Foreskin fibroblast (primary cell): ENCODE measurements at places on chromosomes 2 and 18.

DNA sequence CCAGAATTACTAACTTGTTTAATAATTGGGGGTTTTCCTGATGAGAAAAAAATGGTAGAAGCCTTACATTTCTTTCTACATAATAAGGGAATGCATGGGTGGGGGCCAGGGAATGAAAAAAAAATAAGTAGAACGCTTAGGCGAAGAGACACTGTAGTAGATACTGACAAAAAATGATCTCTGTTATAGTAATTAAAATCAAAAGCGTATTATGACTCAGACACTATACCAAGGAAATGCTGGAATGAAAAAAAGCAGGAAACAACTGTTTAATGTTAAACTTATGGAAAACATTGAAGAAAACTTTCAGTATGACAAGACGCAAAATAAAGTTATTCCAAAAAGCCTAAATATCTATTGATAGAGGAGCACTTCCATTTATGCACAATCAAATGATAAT lies 42.9 kb downstream of the PRPF40A start:
- no peak for DNase-seq

GRCh38 chr2:70527447-70528080 lies 26.1 kb downstream of the TGFA start:
- no peak for DNase-seq

- DNase-seq, result no peak
Observed at GRCh38 chr2:46239847-46240181, 57.4 kb upstream of the EPAS1 start.

- DNase-seq, result no peak
Observed at GRCh38 chr2:230983566-230983965, 12.4 kb upstream of the SPATA3 start.

DNA sequence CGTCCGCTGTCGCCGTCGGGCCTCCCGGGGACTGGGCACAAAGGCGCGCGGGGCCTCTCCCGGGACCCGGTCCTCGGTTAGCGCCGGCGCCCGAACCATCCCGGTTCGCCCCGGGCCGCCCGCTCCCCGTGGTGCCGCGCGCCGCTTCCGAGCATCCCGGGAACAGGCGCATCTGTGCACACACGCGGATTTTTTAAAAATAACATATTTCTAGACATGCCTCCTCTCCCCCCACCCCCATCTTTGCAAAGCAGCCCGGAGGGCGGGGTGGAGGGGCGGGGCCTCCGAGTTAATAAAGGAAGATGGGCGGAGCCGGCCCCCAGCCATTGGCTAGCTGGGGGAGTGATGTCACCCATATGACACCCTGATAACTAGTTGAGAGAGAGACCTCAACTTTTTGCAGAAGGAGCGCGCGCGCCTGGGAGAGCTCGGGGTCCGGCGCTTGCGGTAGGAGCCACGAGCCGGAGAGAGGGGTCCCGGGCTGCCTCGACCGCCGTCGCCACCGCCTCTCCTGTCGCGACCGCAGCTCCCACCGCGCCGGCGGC lies at the start of gene SOX11:
SOX11 (plus strand) TSS at position 400 of the 545 bp plus-strand sequence. CDS start 338 bp downstream, outside the sequence.
- DNase-seq, result peak; percentile 36

DNA sequence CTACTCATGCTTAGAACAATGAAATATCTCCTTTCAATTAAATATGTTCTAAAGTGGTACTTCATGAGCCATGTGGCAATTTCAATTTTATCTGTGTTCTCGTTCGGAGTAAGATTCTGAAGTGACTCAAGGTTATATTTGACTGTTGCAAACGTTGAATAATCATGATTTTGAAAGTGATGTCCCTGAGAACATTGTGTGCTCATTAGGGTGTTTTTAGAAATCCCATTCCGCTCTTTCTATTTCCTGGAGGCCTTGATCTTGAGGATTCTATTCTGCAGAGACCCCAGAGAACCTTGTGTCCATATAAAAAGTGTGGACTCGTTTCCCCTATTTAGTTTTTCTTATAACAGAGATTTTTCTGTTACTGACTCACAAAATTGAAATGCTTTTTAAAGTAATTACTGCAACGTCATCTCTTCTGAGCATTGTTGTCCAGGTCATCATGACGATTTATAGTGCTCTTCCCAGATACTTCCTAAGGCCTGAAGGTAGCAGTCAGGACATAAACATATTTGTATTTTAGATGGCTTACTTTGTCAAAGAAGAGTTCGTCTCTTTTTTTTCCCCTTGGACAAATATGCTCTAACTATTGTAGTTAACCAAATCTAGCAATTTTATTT lies 27.2 kb downstream of the IL1R2 start:
- no peak for DNase-seq

DNA sequence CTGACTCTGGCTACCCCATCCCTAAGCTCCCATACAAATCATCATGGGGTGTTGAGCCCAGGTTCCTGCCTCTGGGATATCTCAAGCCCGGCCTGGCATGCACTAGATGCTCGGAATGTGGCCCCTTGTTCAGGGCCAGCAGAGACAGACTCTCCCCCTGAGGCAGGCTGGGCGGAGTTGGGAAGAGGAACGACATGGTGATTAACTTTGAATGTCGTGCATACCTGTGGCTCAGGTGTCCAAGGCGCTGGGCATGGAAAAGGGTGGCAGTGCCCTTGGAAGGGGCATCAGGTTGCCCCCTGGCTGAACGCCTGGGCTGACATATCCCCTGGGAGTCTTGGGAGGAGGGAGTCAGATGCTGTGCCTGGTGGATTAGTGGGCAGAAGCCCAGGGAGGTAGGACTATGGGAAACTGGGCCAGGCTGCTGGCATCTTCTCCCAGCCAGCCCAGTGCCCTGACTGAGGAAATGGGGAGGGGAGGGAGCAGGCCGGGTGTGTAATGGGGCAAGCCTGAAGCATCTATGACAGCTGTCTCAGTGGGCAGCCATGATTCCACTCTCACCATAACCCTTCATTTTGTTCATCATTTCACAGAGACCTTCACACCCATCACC lies 57.8 kb upstream of the OTOF start:
- no peak for DNase-seq

- DNase-seq, result no peak
Observed at GRCh38 chr2:135689679-135690078, 52.0 kb upstream of the UBXN4 start.

GRCh38 chr2:161782615-161783014 lies 158.4 kb downstream of the SLC4A10 start:
- no peak for DNase-seq

DNA sequence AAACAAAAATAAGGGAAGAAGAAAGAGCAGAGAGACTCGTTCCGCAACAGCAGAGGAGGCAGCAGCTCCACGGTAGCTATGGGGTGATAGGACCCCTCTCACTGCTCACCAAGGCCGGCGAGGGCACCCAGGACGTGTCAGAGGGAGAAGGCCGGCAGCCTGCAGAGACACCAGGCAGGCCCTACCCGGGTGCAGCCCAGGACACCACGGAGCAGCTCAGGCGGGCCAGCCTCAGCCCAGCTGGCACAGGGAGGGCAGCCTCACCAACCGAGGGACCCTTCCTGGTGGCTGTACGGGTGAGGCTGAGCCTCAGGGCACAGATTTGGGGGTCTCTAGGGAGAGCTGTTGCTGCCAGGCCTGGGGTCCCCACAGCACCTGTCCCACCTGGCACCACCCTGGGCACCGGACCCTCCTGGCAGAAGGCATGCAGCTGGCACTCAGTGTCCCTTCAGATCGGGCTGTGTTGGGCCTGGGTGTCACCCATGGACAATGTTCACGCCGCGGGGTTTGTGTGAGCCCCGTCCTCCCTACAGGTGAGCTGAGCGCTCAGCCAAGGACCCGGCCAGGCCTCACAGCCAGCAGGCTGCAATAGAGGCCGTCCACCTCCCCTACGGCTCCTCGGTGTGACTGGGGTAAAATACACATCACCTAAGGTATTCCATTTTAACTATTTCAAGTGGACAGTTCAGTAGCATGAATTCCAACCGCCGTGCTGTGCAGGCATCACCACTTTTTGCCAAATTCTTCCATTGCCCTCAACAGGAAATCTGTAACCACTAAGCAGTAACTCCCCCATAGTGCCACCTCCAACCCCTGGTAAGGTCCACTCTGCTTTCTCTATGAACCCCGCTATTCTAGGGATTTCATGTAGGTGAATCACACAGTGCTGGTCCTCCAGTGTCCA lies 21.6 kb downstream of the KCNG2 start:
- no peak for DNase-seq

DNA sequence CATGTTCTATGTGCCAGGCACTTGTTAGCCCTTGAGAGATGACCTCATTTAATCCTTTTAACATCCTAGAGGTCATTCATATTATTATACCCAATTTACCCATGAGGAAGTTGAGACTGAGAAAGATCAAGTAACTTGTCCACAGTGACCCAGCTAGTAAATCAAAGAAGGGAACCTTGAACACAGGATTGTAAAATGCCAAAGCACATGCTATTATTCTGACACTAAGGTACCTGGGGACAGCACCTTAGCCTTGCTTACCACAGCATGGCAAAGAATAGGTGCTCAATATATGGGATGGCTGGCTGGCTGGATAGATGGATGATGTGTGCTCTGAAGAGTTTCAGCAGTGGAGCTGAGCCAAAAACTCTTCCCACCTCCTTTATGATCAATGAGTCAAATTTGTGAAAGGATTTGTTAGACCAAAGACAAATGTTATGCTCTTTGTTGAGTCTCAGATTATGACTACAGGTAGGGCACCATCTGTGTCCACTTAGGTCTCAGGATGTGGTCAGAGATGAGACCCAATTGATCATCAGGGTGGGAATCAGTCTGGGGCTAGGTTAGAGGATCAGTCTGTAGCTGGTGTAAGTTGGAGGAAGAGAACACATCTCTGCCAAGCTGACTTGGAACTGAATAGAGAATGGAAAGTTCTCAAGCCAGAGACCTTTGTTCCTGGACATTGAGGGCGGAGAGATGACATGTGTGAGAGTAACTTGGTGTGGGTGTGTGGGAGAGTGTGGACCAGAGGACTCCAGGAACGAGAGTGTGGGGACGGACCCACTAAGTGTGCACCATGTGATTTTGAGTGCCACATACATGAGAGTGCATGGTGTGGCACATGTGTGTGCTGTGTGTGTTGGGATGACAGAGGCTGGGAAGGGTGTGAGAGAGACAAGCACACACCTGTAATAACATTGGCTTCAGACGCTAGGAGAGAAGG lies 16.3 kb upstream of the PKDCC start:
- no peak for DNase-seq

- no peak for DNase-seq
Observed at GRCh38 chr2:21727101-21727500, 603.3 kb downstream of the TDRD15 start.

DNA sequence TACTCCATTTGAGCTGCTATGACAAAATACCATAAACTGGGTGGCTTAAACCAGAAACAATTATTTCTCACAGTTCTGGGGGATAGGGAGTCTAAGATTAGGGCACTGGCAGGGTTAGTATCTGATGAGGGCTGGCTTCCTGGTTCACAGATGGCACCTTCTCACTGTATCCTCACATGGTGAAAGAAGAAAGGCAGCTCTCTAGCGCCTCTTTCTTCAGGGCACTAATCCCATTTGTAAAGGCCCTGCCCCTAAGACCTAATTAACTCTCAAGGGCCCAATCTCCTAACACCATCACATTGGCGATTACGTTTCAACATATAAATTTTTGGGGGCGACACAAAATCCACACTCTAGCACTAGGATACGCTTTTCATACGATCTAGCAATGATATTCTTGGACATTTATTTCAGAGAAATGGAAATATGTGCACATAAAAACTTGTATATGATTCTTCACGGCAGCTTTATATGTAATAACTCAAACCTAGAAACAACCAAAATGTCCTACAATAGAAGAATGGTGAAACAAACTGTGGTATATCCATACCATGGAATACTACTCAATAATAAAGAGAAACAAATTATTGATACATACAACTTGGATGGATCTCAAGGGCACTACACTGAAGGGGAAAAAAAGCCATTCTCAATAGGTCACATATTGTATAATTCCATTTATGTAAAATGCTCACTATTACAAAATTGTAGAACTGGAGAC lies 111.0 kb downstream of the BCL2L11 start:
- no peak for DNase-seq

- no peak for DNase-seq
Observed at GRCh38 chr2:203951366-203951902, 14.9 kb downstream of the ICOS start.

- peak; percentile 88 for DNase-seq
Observed at GRCh38 chr2:220104871-220105351, 477.5 kb downstream of the SLC4A3 start.

- no peak for DNase-seq
Observed at GRCh38 chr2:61795408-61795807, 58.5 kb downstream of the FAM161A start.

DNA sequence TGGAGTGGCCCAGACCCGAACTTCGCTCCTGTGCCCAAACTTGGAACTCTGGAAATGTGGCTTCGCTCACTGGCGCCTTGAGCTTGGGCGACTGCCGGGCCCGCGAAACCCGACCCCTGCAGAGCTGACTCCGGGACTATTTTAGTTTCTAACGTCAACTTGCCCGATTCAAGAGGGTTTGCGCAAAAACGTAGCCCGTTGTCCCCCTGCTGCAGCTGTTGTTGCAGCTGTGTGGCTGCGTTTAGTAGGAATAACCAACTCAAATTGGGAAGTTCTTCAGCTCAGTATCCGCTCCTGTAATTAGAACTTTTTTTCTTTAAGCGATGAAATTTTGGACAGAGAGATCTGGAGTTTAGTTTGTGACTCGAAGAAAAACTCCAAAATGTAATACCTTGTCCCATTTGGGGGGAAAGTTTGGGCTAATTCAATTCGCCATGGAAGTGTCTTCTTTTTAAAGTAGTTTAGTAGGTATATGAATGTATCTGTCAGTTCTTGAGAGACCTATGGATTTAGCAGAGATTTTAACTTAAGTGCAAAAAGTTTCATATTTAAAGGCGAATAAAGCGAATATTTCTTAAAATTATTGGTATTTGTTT lies 559 bp downstream of the MYL12A start:
- no peak for DNase-seq

DNA sequence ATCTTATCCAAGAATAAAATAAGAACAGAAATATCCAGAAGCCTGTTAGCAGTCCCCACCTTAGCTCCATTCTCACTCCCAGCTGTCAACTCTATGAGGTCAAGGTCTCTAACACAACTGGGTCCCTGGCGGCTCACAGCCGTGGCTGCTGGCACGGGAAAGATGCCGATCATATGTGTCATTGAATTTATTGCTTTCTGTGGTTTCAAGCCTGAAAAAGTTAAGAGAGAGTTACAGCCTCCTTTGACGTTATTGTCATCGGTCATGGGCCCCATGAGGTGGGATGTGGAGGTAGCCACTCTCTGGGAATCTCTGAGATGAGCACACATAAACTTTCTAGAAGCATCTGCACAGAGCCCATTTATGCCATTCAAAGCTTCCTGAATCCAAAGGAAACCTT lies 28.7 kb upstream of the CABLES1 start:
- peak; percentile 86 for DNase-seq

DNA sequence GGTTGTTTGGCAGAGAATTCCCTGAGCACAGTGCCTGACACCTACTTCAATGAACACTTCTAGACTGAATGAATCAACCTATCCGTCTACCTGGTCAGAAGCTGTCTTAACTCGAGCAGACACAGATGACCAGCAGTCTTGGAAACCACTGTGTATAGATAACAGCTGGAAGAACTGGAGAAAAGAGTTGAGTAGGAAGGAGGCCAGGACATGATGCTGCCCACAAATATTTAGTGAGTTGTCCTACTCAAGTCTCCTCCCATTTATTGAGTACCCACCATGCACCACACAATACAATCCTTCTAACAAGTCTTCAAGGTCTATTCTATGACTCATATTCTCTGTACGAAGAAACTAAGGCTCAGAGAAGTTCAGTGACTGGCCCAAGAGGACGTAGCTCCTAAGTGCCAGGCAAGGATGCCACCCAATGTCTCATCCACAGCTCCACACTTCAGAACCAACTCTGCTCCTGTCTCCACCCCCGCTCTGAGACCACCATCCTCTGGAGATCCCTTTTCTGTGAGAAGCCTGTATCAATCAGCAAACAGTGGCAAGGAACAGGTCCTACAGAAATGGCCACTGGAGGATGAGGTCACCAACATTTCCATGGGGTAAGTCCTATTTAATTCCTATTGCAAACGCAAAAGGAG lies 62.2 kb downstream of the GALNT14 start:
- peak; percentile 53 for DNase-seq
